ENCODE measurements at places on chromosomes 11 and 22.

GRCh38 chr11:36352922-36353321, 56.8 kb downstream of the PRR5L start:
- DNase-seq: no peak

DNA sequence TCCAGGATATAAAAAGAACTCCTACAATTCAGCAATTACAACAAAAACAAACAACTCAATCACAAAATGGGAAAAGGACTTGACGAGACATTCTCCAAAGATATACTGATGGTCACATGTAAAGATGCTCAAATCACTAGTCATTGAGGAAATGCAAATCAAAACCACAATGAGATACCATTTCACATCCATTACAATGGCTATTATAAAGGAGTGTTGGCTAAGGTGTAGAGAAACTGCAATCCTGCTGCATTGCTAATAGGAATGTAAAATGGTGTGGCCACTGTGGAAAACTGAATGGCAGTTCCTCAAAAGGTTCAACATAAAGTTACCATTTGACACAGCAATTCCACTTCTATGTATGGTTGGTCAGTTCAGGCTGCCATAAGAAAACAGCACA, 11.8 kb upstream of the TBCEL start:
- DNase-seq: no peak

DNA sequence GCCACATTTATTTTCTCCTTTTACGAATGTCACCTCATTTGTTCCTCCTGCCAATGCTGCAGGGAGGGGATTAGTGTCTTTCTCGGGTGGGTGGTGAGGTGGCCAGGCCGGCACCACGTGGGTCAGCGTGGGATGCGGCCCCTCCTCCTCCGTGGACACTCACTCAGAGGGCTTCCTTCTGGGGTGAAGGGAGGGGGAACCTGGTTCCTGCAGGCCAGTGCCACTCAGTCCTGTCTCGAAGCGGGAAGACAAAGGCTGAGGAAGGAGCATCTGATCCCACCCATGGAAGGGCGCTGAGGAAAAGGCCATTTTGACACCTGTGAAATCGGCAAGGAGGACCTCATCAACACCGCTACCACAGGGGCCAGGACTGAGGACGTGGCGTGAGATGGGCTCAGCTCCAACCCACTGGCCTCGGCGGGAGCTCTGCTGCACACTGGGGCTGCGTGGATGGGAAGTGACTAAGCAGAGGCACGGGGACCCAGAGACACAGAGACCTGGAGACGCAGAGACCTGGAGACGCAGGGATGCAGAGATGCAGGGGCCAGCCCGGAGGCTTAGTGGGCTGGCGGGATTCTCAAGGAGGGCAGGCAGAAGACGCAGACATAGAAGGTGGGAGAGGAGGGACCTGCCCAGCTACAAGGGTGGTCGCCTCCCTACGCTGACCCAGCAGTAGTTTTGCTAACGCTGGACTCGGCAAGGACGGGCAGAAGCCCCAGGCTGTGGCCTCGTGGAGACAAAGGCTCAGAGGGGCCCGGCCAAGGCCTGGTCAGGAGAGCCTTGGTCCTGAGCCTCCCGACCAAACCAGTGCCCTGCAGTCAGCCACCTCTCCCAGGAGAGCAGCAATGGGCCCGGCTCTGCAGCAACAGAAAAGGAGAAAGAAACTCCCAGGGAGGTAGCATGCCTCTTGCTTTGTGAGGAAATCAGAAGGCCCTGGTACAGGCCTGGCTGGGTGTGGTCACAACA, 1071.2 kb downstream of the BRD1 start:
- no peak for DNase-seq

DNA sequence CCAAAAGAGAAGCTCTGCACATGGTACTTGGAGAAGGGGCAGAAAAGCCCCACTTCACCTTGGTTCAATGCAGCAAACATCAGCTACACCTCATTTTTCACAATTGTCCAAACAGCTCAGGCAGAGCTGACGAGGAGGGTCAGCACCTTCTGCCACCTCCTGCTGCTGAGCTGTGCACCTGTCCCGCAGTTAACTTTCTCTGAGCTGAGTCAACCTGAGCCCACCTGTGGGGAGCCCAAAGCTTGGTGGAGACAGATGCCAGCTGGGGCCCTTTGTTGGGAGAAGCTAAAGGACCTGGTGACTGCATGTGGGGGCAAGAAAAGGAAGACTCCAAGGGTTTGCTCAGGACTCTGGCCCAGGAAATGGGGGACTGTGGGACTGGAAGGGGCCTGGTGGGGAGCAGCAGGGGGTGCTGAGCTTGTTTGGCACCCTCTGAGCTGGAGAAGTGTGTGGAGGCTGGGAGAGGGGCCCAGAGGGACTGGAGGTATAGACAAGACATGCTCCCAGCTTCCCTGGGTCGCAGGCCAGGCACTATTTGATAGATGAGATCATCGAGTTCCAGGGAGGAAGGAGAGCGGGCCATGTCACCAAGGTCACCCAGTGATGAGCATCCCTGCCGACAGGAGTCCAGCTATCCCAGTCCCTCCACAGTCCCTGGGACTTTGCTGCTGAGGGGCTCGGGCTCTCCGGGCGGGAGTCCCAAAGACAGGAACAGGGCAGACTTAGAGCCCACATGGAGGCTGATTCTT, 53.5 kb downstream of the KCNJ4 start:
- no peak for DNase-seq

- DNase-seq: no peak
Observed at GRCh38 chr22:38753948-38754750, 1.6 kb downstream of the SUN2 start.

Data from cortex of kidney (tissue), 1 donor.